Stimulated activated CD4-positive, alpha-beta T cell treated with anti-CD3 and anti-CD28 coated beads, TNF-alpha, amount 100 ng/mL, for 1 hour (primary cell): ENCODE measurements at places on chromosomes 11 and 22.

GRCh38 chr22:32585737-32586136 is 111.1 kb downstream of the FBXO7 start:
- DNase-seq: no peak

GRCh38 chr22:36808721-36809344 is 8.0 kb downstream of the PVALB start:
- DNase-seq: no peak

DNA sequence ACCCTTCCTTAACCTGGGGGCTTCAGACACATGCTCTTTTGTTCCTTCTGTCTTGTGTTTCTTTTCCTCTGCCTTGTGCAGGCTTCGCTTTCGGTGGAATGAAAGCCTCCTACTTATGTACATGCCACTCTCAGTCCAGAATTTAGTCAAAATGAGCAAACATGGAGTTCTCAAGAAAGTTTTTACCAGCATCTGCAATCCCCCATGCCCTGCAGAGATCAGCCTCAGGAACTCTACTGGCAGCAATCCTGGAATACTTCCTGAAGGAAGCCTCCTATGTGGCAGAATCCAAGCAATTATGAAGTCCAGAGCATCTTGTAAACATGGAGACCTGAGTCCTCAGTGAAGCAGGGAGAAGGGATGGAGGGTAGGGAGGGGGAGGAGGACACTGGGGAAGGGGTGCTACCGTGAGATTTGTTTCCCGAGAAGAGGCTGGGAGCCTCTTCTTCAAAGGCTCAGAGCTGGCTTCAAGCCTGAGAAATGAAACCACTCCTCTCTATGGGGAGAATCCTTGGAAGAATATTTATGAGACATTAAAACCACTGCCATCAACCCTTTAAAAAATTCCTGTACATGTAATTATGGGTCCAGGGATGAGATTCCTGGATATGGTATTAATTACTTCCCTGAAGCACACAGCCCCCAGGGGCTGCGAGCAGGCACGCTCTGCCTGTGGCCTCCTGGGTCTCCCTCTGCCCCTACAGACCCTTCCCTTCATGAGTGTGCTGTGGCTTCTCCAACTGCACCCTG is 58.4 kb downstream of the TENM4 start:
- DNase-seq: no peak

GRCh38 chr22:24067587-24068376 is 56.7 kb downstream of the CABIN1 start:
- no peak for DNase-seq

DNA sequence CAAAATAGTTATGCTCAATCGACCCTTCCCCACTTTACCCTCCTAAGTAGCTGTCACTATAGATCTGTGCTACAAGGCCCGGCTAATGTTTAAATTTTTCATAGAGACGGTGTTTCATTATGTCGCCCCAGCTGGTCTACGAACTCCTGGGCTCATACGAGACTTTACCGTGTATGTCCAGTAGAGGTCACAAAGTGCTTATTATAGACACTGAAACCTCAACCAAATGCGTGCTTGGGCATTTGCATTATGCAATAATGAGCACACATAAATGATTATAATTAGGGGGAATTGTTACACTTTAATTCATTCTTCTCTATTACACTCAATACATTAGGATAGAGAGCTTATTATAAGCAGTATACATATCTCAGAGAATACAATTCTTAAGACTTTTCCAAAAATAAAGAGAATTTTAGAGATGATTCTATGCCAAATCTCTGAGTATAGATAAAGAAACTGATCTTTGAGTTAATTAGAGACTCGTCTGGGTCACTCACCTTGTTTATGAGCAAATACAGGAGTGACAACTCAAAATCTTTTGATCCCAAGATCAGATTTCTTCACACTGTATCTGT is 12.5 kb upstream of the MRPL16 start:
- DNase-seq: no peak

DNA sequence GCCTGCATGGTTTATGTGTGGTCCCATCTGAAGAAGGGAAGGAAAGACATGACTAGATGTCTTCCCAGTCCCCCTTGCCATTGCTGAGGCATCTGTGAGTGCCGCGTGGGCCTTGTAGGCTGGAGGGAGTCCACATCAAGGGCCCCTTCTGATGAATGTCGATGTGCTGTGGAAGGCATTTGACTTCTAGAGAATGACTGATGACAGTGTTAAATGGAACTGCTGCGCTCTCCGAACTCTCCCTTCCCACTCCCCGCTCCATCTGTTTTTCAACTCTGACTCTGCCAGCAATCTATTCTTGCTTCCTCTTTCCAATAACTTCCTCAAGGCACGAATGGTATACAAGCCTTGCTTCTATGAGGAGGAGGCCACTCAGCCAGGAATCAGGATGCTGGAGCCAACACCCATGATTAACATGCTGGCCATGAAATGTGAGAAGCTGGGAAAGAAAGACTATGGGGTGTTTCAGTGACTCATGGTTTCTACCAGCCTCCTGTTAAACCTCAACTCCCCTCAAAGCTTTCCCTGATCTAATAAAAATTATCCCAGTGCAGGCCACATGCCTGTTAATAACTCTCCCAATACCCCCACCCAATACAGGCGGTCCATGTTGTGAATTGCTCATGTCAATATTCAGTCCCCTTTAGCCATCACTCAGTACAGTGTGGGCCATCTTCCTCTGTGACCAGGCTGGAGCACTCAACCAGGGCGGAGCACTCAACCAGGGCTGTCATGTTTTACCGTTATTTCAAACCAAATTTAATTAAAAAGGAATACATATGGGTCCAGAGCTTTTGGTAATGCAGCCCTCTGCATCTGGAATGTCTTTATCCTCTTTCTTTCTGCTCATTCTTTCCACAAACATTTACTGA is 46.4 kb upstream of the TBCEL start:
- no peak for DNase-seq

DNA sequence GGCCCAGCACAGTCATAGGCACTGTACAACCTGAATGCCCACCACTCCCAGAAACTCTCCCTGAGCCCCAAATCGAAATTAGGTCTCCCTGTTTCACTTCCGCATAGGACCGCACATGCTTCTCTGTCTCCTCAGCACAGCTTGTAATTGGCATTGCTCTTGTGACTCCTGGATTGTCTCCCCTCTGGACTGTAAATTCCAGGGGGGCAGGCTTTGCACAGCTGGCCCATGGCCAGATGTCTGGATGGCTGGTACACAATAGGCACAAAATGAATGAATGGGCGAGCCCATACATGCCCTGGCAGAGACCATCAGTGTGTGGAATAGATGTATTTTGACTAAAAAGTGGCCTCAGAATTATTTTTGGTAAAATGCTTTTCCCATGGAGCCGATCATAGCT is 63.3 kb upstream of the PHF21B start:
- no peak for DNase-seq

GRCh38 chr11:72844356-72844755 is 30.1 kb downstream of the ATG16L2 start:
- DNase-seq: no peak

DNA sequence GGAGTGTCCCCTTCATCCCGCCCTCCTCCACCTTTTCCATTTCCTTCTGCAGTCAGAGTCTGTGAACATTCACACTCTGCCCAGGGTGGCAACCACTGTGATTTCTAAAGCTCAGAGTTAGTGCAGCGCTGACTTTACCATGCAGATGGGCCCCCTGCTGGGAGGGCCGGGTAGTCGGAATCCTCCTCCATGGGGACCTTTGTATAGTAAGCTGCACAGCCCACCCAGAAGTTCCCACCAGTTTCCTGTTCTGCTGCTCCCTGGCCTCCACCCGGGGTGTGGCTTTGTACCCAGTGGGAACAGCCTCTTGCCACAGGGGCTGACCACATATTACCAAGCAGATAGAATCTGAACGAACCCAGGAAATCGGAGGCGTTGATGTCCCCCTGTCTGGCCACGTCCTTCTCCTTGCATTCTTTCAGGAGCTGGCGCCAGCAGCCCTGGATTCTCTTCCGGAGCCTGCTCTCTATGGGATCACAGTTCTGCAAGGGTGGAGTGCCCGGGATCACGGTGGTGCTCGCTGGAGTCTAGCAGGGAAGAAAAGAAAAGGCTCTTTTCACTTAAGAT is 125.3 kb downstream of the MPPED1 start:
- DNase-seq: no peak

GRCh38 chr11:12182676-12183541 is 72.5 kb downstream of the MICAL2 start:
- DNase-seq: no peak

DNA sequence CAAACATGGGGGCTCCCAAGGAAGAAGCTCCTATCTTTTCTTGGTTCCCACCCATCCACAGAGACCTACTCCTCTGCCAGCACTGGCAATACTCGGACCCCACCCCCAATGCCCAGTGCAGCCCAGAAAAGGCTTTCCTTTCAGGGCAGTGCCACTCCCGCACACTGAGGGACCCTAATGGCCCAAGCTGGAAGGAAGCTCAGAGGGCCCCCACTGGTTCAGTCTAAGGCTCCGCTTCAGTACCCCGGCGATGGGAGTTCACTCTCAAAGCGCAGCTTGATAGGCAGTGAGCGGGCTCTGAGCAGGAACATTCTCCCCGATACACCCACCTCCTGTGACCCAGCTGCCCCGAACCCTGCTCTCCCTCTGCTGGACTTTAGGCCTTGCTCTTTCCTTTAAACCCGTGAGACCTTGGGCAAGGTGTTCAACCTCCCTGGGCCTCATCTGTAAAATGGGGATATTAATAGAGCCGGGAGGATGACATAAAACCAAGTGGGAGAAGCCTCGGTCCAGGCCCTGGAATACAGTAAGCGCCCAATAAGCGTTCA is 48.4 kb downstream of the CHRDL2 start:
- no peak for DNase-seq

DNA sequence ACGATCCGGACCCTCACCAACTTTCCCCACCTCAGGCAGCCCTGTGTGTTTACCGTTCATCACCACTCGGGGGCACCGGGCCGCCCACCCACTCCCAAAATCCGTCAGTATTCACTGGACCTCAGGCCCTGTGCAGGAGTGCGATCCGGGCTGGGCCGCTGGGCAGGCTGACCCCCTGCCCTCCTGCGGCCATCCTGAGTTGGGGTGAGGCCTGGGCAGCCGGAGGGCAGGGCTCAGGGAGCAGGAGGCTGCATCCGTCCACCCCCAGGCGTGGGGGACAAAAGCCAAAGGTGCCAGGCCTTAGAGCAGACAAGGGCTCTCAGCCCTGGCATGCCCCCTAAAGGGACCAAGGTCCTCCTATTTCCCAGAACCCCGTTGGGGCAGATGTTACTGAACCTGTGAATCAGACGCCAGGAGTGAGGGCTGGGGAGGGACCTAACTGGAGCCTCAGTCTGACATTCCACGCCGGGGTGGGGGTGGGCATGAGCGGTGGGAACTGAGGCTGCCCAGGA is 16.8 kb upstream of the TMEM191C start:
- no peak for DNase-seq

- no peak for DNase-seq
Measured at GRCh38 chr11:45091563-45092403, 54.7 kb upstream of the PRDM11 start.

DNA sequence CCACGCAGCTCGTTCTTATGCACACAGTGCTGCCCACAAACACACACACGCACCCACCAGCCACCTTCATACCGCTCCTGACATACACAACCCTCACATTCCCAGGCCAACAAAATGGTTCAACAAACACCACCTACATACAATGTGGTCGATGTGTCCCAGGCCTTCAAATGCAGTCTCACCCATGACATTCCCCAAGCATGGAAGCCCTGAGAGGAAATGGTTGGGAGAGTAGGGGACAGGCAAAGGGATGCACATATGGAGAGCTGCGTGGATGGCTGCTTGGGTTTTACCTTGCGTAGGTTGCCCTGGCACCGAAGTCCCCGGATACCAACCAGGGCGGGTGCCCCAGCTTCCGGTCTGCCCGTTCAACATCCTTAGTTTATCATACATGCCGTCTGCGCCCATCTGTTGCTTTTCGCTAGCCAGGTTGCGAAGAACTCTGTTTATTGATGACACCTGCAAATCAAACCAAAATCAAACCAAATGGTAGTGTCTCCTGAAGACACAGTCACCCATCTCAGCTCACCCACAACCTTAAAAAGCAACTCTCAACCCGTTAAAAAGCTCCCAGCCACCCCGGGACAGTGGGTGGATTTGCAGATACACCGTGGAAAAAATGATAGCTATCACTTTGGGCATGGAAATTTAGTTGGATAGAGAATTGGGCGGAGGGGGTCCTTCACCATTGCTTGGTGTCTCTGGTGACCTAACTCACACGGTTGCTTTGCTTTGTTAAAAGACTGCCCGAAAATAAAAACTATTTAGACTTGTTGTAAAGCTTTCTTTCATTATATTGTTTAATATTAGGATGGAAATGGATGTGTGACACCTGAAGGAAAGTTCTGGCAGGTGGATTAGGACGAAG is 10.5 kb downstream of the PAX6 start:
- DNase-seq: no peak

- peak; percentile 74 for DNase-seq
Measured at GRCh38 chr11:128422576-128423370, 164.6 kb downstream of the ETS1 start.

- peak; percentile 39 for DNase-seq
Measured at GRCh38 chr22:50252082-50253045, 1.3 kb upstream of the HDAC10 start.

- DNase-seq: no peak
Measured at GRCh38 chr11:19646921-19647320, 65.7 kb upstream of the NAV2 start.
